ENCODE measurements at places on chromosomes 3 and 15. TPM values are rescaled to one million over a fixed set of nuclear protein-coding genes. Genes with fewer than 3 reads are reported as not detected.

DNA sequence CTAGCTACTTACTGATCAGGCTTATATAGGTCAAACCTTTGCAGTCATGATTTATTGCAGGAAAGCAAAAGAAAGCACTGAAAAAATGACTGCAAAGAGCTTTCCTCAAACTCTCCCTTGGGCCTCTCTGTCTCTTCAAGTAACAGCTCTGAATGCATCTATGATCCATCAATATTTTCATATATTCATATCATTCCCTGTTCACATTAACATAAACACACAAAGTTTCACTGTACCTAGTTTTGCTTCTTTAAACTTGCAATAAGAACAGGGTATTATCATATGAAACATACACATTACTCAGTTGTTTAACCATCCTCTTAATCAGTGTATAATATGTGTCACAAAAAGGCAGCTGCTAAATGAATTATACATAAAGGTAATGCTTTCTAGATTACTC, 107.9 kb upstream of the ARL6 start:
- no peak for DNase-seq

The ZNF660 gene
- 2.8 TPM for polyA plus RNA-seq

- no peak for DNase-seq
Observed at GRCh38 chr15:69756440-69756839, 303.8 kb downstream of the RPLP1 start.

GRCh38 chr3:27596334-27596841, 112.2 kb upstream of the SLC4A7 start:
- DNase-seq, result no peak

DNA sequence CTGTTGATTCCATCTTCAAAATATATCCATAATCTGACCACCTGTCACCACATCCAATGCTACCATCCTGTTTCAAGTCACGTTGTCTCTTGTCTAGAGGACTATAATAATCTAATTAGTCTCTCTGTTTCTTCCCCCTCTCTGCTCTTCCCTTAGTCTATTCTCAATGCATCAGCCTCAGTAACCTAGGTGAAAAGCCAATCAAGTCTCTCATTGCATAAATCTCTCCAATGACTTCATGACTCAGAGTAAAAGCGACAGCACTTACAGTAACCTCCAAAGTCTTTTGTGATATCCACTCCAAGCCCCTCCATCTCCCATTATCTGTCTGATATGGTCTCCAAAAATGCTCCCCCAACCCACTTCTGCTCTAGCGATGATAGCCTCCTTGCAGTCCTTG, 7.2 kb downstream of the UBA3 start:
- no peak for DNase-seq

- no peak for DNase-seq
Observed at GRCh38 chr15:88833731-88834100, 30.5 kb downstream of the ACAN start.

The ARHGEF26 gene
- polyA plus RNA-seq, result 0.98 TPM

DNA sequence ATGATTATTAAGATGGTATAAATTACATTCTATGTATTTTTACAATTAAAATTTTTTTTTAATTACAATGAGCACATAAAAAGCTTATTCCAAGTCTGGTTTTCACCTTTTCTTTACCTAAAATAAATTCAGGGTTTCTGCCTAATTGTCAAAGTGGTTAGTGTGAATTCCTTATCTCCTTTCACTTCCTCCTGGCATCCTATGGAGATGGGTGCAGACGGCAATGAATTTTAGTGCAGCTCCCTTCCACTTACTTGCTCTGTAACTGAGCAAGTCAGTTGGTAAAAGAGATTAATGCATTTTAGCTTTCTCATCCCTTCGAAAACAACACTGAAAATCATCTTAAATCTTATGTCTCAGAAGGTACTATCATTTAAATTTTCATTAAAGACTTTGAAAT, 13.1 kb downstream of the HDGFL3 start:
- DNase-seq, result no peak

The PDZRN3 gene
- polyA plus RNA-seq, result 22.7 TPM

The RASGRF1 gene
- polyA plus RNA-seq, result 0.22 TPM

- no peak for DNase-seq
Observed at GRCh38 chr15:89524184-89524583, 27.8 kb upstream of the RHCG start.

- no peak for DNase-seq
Observed at GRCh38 chr15:29788433-29789034, 33.7 kb downstream of the TJP1 start.

The GOLGA8Q gene
- 0.74 TPM for polyA plus RNA-seq

DNA sequence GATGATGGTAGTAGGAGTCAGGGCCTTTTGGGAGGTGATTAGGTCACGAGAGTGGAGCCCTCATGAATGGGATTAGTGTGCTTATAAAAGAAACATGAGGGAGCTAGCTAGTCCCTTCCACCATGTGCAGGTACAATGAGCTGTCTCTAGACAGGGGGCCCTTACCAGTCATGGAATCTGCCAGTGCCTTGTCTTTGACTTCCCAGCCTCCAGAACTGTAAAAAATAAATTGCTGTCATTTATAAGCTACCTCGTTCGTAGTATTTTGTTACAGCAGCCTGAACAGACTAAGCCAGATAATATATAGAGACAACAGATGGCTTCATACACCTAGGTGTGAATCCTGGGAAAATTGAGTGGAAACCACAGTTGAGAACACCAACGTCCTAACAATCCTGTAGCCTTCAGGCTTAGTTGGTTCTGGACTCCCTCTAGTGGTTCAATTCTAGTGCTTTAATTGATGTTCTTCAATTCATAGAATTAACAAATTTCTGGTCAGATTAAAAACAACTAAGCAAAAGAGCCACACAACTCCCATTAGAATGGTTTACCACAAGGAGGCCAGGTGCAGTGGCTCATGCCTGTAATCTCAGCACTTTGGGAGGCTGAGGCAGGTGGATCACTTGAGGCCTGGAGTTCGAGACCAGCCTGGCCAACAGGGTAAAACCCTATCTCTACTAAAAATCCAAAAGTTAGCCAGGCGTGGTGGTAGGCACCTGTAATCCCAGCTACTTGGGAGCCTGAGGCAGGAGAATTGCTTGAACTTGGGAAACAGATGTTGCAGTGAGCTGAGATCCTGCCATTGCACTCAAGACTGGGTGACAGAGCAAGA, 21.3 kb upstream of the GATM start:
- DNase-seq, result no peak
